Pancreas (tissue), 10 donors: ENCODE measurements at places on chromosomes 1 and 21. TPM values are rescaled to one million over a fixed set of nuclear protein-coding genes. Genes with fewer than 3 reads are reported as not detected.

DNA sequence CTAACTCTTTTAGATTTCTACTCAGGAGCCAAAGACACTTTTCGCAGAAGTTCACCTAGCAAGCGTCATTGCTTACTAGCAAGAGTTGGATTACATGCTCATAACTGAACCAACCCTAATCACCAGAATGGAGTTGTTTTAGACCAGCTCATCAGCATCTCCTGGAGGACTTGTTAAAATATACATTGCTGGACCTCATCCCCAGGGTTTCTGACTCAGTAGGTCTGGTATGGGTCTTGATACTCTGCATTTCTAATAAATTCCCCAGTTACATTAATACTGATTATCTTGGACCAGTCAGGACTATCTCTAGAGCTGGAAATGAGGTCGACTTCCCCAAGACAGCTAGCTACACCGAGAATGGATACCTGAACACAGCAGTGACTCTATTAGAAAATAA is 9.7 kb upstream of the PRDX6 start:
- H3K4me1 ChIP-seq, result no peaks in the 10 kb centered on the region
- DNase-seq, result no peak
- no peak overlapping the region for H3K4me3 ChIP-seq
- no peaks in the 10 kb centered on the region for H3K36me3 ChIP-seq
- H3K27ac ChIP-seq, result no peak overlapping the region

GRCh38 chr1:47690341-47691250 is 252.8 kb downstream of the FOXD2 start:
- H3K4me3 ChIP-seq, result no peak overlapping the region
- no peaks in the 10 kb centered on the region for H3K4me1 ChIP-seq
- DNase-seq, result no peak
- no peaks in the 10 kb centered on the region for H3K27me3 ChIP-seq
- H3K36me3 ChIP-seq, result no peaks in the 10 kb centered on the region

GRCh38 chr1:41394959-41395956 is 34.0 kb downstream of the FOXO6 start:
- no peaks in the 10 kb centered on the region for H3K27me3 ChIP-seq
- DNase-seq, result no peak
- H3K36me3 ChIP-seq, result no peaks in the 10 kb centered on the region
- peaks cover 3% of the 10 kb centered on the region for H3K4me1 ChIP-seq
- H3K4me3 ChIP-seq, result no peak overlapping the region
- H3K27ac ChIP-seq, result no peak overlapping the region

- no peak for DNase-seq
- no peaks in the 10 kb centered on the region for H3K4me1 ChIP-seq
- no peaks in the 10 kb centered on the region for H3K27me3 ChIP-seq
- no peak overlapping the region for H3K4me3 ChIP-seq
- H3K36me3 ChIP-seq, result no peaks in the 10 kb centered on the region
- no peak overlapping the region for H3K27ac ChIP-seq
Measured at GRCh38 chr1:79380078-79380477, 373.5 kb upstream of the ADGRL4 start.

The KRTAP7-1 gene
- total RNA-seq, result not detected

The GCLM gene
- total RNA-seq, result 5.7 TPM

The NBPF10 gene
- 1.8 TPM for total RNA-seq

The RAVER2 gene
- 5.3 TPM for total RNA-seq
